ENCODE measurements at places on chromosomes 1 and 21.

- no peak for DNase-seq
These were observed 151.7 kb downstream of the LYPLAL1 start for GRCh38 chr1:219325368-219325742.

GRCh38 chr1:63624911-63625310, 31.7 kb downstream of the PGM1 start:
- no peak for DNase-seq

DNA sequence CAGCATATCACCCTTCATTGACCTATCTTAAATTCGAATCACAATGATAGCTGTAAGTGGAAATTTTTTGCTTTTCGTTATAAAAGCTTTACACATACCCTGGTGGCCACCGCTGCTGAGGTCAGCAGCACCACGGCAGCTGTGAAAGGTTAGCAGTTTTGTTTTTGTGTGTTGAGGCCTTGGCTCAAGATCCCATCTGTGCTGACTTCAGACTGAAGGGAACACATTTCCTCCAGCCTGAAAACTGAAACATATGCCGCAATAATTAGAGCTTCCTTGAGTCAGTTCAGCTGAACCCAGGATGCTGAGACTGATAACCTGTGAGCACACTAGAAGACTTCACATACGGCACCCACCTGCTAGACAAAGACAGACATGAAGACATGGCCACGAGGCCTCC, 103.0 kb downstream of the SMYD3 start:
- no peak for DNase-seq

GRCh38 chr1:44584167-44584566, 90.1 kb downstream of the TMEM53 start:
- DNase-seq: no peak

DNA sequence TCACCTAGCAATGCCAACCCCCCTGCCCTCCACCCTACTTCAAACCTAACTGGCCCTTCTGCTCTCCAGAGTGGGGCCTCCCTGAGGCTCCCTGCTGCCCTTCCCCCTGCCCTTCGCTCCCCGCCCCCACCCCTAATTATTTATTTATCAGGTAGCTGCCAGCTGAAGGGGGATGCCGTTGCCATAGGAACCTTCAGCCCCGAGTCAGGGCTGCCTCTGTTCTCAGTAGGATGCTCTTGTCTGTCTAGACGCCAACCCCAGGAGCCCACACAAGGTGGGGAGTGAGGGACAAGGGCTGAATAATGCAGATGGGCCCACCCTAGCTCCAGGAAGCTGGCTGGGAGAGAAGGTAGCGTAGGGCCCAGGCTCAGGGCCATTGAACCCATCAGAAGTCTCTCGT, 41.1 kb downstream of the NKAIN1 start:
- no peak for DNase-seq

- no peak for DNase-seq
These were observed 206.8 kb downstream of the SLC45A1 start for GRCh38 chr1:8524627-8525157.

- DNase-seq: no peak
These were observed 491.1 kb downstream of the KIF26B start for GRCh38 chr1:245645894-245646293.

DNA sequence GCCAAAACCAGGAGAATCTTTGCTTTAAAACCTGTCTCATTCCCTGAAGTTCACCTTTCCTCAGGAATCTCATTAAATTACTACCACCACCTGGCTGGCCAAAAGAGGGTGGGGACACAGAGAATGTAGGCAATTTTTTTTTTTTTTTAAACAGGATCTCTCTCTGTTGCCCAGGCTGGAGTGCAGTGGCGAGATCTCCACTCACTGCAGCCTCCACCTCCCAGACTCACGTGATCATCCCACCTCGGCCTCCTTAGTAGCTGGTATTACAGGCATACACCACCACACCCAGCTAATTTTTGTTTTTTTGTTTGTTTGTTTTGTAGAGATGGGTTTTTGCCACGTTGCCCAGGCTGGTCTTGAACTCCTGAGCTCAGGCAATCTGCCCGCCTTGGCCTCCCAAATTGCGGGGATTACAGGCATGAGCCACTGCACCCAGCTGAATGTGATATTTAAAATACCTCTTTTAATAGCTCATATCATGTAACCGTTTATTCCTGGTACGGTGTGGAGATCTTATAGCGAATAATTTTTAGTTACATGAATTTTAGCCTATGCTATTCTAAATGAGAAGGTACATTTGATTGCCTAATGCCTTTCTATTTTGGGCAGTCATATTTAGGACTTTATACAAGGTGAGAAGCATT, 84.5 kb downstream of the POU2F1 start:
- no peak for DNase-seq

DNA sequence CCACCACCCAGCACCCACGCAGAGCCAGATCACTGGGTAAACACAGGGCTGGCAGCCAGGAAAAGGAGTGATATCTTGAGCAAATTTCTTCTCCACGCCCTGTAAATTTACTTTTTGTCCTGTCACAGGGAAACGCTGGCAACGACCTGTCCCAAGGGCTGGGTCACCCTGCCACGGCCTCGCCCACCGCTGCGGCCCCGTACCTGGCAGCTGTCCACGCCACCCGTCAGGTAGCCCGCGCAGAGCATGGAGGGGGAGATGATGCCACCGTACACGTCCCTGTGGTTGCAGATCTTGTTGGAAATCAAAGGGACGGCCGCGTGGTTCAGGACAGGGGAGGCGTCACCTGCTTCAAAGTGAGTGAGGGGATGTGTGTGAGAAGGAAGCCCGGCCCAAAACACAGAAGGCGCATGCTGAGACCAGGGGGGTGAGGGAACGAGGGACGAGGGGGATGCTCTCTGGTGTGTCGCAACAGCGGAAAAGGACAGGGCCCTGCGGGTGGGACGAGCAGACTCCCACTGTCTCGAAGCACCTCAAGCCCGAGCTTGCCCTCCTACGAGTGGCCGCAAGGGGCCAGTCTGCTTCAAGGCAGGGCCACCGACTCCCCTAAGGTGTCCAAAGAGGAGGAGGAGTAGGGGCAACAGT, 10.1 kb upstream of the TFF1 start:
- DNase-seq: no peak

- DNase-seq: no peak
These were observed 10.4 kb downstream of the ARHGAP30 start for GRCh38 chr1:161059293-161059692.

DNA sequence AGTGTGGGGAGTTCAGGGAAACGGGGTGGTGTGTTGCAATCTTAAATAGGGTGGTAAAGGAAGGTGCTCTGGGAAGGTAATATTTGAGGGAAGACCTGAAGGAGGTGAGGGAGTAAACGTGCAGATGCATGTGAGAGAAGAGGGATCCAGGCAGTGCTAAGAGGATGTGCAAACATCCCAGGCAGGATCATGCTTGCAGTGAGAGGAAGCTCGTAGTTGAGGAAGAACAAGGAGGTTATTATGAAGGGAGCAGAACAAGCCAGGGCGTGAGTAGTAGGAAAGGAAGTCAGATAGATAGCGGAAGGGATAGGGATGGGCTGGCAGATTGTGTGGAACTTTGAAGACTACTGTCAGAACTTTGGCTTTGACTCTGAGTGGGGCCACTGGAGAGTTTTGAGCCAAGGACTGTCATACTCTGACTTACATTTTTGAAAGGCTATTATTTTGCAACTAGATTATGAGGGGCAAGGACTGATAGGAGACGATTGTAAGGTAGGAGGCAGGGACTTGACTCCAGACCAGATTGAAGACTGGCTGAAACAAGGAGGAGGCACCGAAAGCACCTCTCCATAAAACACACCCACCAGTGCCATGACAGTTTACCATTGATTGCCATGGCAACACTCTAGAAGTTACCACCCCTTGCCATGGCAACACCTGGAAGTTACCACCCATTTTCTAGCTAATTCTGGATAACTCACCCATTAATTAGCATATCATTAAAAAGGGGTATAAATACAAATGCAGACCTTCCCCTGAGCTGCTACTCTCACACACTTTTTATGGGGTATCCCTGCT, 67.0 kb downstream of the XCL2 start:
- DNase-seq: no peak

DNA sequence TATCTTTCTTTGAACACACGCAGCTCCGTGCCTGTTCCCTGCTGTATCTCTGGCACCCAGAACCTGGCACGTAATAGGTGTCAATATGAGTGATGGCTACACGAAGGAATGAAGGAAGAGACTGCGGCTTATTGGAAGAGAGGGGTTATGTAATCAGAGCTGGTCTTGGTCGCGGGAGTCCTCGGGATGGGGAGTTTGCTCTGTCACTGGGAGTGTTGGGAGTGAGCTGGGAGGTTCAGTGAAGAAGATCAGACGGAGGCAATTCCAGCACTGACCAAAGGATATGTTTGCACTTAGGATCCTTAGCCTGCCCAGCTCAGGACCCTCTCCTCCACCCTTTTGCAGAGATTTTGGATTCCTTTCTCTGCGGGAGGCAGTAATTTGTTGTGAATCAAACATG, 709.1 kb downstream of the PTPRU start:
- DNase-seq: no peak

DNA sequence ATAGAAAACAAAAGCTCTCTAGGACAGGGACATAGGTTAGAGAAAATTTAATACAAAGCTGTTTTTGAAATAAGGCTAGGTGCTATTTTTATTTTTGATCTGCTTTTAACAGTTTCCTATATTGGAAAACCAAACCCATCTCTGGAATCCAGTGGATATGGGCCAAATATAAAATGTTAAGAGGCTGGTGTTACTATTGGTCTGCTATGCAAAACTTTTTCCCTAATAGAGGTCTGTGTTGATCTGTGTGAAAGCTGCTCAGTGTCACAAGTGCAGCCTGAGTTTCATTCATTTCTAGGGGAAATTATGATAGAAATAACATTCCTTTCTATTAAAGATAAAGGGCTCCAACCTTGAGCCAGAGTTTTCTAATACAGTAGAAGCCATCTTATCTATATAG, 116.4 kb downstream of the OLFML2B start:
- DNase-seq: no peak

GRCh38 chr1:76463849-76464248, 389.3 kb downstream of the ST6GALNAC3 start:
- no peak for DNase-seq

- DNase-seq: no peak
These were observed 42.1 kb upstream of the CASZ1 start for GRCh38 chr1:10838541-10838940.
